ENCODE measurements at places on chromosomes 4 and X.

DNA sequence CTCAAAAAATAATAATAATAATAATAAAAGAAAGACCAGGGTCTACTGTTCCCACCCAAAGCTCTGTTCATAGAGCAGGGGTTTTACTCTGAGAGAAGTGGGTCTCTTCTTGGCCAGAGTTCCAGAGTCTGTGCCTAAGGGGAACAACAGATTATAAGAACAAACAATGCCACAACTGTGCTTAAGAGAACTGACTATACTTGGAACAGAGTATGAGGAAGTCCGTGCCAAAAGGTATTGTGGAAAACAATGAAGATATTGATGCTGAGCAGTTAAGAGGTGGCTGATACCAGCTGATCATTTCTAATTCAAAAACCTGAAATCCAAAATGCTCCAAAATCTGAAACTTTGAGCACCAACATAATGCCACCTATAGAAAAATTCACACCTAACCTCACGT is 229.6 kb downstream of the FBXO8 start:
- DNase-seq, result no peak

DNA sequence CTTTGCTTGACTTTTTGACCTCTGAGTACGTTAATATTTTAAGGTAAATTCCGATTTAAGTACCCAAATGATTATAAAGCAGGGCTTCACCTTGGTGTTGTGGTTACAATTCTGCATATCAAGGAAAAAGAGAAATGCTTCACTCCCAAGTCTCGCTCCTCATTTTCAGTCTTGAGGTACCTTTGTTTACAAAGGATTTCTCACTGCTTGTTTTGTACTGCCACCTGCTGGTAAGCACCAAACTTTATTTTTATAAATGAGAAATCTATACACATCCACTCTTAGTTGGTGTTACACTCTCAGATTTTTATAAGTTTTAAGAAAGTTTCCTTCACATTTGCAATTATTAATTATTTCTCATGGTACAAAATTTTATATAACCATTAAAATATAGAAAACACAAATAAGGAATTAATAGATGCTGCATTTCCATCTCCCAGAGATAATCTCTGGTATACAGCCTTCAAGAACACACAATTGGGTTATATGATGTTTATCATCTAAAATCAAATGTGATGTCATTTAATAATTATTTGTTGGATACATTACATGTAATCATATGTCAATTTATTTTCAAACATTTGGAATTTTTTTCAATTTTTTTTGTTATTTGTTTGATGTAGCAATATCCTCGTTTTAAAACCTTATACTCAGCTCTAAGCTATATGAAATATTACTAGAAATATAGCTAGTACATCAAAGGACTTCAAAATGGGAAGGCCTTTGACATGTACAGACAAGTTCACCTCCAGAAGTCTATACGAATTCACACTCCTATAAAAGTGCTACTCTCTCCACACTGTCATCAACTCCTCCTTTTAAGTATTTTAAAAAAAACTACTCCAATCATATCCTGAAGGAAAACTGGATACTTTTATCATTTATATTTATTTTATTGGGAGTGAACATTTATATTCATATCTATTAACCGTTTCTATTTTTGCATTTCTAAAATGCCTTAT is 179.9 kb downstream of the KCNIP4 start:
- DNase-seq, result no peak

- no peak for DNase-seq
Observed at GRCh38 chrX:112510629-112511028, 169.1 kb downstream of the LHFPL1 start.

DNA sequence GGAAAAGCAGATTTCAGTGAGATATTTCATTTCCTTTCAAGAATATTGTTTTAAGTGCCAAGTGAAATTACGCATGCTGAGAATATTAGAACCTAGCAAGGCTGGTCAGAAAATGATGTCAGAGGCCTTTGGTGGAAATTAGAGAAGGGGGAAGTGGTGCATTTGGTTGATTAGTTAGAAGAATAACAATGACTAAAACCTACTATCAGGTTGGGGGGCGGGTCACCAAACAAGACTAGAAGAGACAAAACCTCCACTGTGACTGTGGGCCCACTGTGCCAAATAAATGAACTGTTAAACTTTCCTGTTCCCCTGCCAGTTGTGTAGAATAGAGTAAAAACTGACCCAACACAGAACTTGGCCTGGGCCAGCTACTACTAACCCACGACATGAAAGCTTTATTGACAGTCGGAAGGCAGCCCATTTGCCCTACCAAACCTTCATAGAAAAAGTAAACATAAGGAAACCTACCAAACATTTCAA is 2.9 kb downstream of the RAPGEF2 start:
- DNase-seq, result no peak

GRCh38 chrX:72141372-72142004 is 9.8 kb upstream of the RTL5 start:
- DNase-seq, result no peak

DNA sequence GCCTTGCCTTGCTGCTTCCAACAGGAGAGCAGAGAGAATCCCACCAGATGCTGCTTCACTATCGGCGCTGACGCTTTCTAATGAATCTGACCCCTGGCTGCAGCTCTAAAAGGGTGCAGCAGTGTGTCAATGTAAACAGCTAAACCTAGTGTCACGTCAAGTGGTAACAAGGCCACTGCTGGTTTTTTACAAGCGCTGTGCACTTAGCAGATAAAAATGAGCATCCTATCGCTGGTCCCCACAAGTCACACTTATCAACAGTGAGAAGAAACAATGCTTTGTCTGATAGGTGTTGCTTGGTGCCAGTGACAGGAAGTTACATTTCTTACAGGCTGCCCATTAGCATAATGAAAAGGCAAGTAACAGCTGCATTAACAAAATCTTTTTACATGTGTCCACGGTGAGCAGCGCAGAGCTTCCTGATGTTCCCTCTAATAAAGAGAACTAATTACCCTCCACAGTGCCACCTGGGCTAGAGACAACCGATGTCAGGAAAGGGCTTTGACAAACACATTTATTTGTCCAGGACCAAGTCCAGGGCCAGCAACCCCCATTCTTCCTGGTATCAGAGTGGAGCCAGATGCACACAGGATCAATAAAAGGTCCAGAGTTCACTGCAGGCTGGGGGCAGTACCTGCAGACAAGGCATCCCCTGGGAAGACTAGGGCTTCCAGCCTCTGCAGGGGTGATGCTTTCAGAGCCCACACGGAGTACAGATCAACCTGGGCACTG is 176.0 kb downstream of the MGST2 start:
- no peak for DNase-seq

- no peak for DNase-seq
Observed at GRCh38 chrX:49268702-49269009, 937 bp upstream of the PPP1R3F start.

- DNase-seq, result no peak
Observed at GRCh38 chrX:135010921-135011320, 11.4 kb downstream of the RTL8B start.

- no peak for DNase-seq
Observed at GRCh38 chr4:165190591-165191347, 16.6 kb upstream of the KLHL2 start.

DNA sequence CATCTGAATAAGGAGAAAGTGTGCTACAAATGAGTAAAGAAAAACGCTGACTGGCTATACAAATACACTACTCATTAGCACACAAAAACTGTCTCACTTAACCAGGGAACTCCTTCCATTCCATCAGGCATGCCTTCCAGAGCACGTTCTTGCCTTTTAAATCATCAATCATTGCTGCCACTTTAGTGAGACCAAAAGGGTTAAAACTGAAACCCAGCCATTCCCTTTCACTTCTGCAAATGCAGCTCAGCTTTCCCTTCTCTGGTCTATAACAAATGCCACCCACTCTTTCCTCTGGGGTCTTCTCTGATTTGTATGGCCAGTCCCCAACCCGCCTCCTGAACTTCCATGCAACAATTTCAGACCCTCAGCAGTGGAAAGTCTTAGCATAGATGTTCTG is 231.5 kb downstream of the TRIML1 start:
- DNase-seq, result no peak

- no peak for DNase-seq
Observed at GRCh38 chr4:80216100-80216761, 18.9 kb downstream of the PRDM8 start.

- DNase-seq, result no peak
Observed at GRCh38 chr4:6114181-6114580, 86.2 kb downstream of the JAKMIP1 start.

- DNase-seq, result no peak
Observed at GRCh38 chr4:138858419-138858818, 157.2 kb upstream of the NOCT start.

- DNase-seq, result peak; percentile 35
Observed at GRCh38 chr4:81724925-81725329, 253.2 kb upstream of the RASGEF1B start.

GRCh38 chrX:129678614-129679195 is 23.9 kb upstream of the APLN start:
- DNase-seq, result peak; percentile 6

DNA sequence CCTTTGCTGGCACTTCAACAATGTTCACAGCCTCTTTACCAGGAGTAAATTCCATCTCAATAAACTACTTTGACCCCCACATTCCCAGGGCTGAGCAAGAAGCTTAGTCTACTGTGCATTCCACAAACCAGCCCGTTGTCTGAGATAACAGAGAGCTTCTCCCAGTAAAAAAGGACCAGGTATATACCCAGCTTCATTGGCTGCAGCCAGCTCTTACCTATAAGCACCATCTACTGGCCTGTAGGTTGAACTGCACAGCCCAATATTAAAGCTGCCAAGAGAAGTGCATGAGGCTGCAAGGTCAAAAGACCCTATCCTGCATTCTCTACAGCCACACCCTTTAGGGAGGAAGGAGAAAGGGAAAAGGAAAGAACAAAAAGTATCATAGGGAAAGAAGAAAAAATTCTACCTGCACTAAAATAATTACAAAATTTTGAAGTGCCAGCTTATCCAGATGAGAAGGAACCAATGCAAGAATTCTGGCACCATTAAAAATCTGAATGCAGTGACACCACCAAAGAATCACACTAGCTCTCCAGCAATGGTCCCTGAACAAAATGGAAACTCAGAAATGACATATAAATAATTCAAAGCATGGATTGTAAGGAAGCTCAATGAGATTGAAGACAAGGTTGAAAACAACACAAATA is 45.7 kb upstream of the INTU start:
- no peak for DNase-seq

DNA sequence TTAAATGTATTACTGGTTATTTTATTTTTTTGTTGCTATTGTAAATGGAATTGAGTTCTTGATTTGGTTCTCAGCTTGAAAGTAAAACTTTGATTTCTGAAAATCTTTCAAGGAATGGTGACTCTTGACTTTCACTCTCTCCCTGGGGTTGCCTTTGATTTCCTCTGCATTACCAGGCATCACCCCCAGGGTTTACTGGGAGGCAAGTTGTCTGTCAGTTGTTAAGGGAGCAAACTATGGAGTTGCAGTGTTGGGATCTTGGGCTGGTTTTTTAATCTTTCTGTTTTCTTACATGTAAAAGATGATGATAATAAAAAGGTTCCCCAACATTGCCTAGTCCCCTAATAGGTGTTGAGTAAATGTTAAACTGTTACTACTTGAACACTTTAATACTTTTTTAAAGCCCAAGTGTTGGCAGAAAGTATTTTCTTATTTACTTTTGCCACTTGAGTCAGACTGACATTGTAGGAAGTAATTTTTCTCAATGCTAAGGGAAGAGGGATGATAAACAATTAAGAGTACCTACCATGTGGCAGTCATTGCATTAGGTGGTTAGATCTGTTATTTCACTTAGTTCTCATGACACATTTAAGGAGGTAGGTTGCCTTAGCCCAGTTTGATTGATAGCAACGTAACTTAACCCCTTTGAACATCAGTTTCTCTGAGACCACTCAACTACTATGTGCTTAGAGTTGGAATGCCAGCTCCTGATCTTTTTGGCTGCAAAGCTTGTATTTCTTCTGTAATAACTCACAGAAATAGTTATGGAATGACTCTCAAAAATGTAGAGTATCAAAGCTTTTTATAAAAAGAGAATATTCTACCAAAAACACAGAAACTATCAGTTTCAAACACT is 67.1 kb downstream of the DCLK2 start:
- DNase-seq, result no peak
